Endothelial cell of umbilical vein (primary cell): ENCODE measurements at places on chromosomes 11 and 22. TPM values are rescaled to one million over a fixed set of nuclear protein-coding genes. Genes with fewer than 3 reads are reported as not detected.

DNA sequence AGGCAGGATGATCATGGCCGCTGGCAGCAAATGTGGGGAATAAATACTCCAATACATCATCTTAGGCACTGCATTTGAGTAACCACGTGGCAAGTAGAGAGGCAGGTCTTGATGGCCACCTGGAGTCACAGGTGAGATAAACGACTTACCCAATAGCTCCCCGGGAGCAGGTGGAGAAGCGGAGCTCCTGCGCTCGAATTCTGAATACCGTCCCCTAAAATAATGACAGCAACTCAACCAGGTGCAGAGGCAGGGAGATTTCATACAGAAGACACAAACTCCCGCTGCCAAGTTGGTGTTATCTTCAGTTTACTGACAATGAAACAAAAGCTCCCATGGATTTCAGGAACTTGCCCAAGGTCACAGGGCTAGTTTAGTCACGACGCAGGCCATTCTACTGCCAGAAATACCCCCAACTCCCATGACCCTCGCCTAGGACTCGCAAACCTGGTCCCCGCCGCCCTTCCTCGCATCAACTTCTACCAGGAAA is 437 bp downstream of the SLC43A3 start:
- peak; percentile 31 for DNase-seq

- no peak for DNase-seq
Observed at GRCh38 chr11:131626788-131627187, 256.4 kb downstream of the NTM start.

GRCh38 chr22:26406118-26406517 is 22.9 kb upstream of the ASPHD2 start:
- DNase-seq, result no peak

- no peak for DNase-seq
Observed at GRCh38 chr11:64078284-64078683, 42.6 kb downstream of the FLRT1 start.

DNA sequence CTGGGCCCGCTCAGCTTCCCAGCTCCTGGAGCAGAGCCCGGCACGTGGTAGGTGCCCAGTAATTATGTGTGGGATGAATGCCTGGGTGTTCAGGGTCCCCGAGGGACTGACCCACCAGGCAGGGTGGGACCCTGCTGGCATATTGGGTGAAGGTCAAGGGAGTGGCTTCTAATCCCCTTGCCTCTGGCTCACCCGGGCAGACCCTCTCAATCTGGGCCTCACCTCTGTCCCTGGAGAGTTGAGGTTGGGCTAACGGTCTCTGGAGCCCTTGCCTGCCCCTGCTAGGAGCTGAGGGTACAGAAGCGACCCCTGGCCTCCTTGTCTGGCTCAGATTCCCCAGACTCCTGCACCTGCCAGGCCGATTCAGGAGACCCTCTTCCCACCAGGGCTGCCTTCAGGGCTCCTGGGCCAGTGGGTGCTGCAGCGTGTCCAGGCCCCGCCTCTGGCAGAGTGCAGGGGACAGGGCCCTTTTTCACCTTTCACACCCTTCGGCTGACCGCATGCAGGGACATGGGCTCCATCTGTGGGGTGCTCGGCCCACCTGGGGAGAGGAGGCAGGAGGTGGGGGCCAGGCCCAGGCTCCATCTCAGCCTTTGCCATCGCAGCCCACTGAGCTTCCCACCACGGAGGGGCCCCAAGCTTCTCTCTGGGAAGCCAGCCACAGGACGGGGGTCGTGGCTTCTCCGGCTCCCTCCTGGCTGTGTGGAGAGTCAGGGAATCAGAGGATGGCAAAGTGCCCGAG is 3.8 kb upstream of the CTSD start:
- no peak for DNase-seq

GRCh38 chr11:16114431-16114830 is 241.9 kb downstream of the SOX6 start:
- no peak for DNase-seq

- no peak for DNase-seq
Observed at GRCh38 chr11:18455686-18456372, at the start of gene LDHAL6A. Gene LDHAL6A, plus strand, starts transcription at chr11:18455856. Its CDS starts 825 bp downstream, at chr11:18456681.

- DNase-seq, result no peak
Observed at GRCh38 chr11:115578275-115578674, 74.1 kb upstream of the CADM1 start.

GRCh38 chr22:24989135-24989534 is 36.6 kb downstream of the KIAA1671 start:
- DNase-seq, result no peak

GRCh38 chr11:13595166-13595565 is 73.3 kb upstream of the FAR1 start:
- DNase-seq, result no peak

- DNase-seq, result no peak
Observed at GRCh38 chr11:70454197-70454767, 56.0 kb downstream of the CTTN start.

WBP2NL gene
- total RNA-seq, result 0.27 TPM in 1 of 2 replicates, not detected in the other

DNA sequence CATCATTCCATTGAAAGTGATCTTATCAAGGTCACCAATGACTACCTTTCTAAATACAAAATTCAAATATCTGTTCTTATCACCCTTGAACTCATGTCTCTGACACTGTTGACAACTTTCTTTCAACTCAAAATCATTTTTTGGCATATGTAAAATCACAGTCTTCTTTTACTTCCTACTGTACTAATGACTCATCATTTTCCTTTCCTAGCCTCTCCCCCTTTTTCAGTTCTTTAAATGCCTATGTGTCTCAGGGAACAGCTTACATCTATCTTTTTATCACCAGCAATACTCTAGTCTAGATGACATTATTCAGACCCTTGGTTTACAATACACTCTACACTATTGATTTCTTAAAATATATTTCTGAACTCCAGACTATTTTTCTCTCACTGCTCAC is 2220.7 kb upstream of the RAG2 start:
- no peak for DNase-seq

DNA sequence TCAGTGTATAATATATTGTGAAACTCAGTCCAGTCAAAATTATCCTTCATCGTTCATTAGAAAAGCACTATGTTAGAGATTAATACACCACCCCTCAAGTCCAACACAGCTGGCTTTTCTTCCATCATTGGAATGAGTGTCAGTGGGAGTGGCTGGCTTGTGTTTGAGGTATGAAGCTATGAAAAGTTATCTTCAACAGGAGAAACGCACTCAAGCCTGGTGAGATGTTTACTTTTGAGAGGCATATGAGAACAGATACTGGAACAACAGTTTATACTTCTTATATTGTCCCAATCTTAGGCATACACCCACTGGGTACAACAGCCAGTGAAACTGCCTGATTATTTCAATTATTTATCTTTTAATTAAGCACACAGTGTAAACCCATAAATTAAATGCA is 34.3 kb downstream of the PLEKHB1 start:
- no peak for DNase-seq

ADORA2A gene
- total RNA-seq, result 17.1 and 20.0 TPM in 2 replicates

LIF gene
- 0.27 and 0.35 TPM in 2 replicates for total RNA-seq

- DNase-seq, result no peak
Observed at GRCh38 chr22:36948273-36949225, 35.1 kb downstream of the CSF2RB start.

EXPH5 gene
- 0.09 TPM in 1 of 2 replicates, not detected in the other for total RNA-seq

ROBO4 gene
- 464 and 474 TPM in 2 replicates for total RNA-seq

HTR3A gene
- total RNA-seq, result not detected in 2 replicates

DNA sequence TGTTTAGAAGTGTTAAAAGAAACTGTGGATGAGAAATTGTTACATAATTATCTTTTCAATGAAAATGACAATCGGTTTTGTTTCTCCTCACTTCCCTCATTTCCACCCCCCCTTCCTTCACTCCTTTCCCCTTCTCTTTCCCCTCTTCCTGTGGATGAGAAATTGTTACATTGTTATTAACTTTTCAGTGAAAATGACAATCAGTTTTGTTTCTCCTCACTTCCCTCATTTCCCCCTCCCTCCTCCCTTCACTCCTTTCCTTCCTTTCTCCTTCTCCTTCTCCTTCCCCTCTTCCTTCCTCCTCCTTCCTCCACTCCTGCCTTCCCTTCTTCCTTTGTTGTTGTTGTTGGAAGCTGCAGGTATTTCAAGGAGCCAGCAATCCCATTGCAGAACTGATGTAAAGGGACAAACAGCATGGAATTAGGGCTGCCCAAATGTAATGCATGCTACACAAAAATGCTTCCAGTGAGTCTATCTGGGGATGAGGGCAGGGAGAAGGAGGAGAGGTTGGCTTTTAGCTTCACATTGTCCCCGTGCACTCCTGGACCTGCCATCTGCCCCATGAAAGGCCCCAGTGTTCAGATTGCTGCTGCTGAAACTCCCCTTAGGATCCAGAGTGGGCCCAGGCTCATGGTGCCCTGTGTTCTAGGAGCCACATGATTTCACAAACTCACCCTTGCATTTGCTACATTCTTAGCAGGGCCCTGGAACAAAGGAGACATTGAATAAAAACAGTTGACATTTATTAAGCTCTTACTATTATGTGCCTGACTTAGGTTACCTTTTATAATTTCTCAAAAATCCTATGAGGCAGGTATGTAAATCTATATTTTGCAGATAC is 133.0 kb upstream of the TIMP3 start:
- DNase-seq, result no peak

- no peak for DNase-seq
Observed at GRCh38 chr11:73099512-73100266, 42.4 kb downstream of the FCHSD2 start.

DNA sequence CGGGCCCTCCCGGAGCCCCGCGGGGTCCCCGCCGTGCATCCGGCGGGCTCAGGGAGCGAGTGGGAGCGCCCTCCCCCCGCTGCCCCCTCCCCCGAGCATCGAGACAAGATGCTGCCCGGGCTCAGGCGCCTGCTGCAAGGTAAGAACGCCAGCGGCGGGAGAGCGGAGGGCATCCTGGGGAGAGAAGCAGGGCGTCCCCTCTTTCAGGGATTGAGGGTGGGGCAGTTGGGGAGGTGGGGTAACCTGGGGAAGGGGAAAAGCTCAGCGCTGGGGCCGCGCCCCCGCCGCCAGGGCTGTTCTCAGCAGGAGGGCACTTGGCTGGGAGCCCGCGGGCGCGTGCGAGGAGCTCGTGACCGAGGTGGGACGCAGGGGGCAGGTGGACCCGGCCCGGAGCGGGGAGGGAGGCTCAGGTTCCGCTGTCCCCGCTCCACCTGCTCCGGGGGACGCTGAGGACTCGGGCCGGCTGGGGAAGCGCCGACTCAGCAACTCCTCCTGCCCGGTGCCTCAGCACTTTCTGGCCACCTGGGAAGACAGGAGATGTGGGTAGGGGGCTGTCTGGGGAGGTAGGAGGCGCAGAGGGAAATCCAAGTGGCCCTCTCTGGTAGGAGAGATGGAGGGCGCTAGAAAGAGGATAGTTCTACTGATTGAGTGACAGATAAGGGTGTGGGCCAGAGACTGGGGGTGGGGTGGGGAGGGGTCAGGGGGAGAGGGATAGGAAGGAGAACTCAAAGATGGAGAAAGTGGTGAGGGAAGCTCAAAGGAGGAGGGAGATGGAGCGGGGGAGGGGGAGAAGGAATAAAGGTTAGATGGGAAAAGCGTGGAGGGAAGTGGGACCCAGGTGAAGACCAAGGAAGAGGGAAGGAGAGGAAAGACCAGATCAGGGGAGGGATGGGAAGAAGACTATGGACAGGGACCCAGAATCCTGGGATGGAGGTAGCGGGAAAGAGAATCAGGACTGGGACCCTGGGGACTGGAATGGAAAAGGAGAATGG is 726 bp downstream of the RTN4RL2 start:
- DNase-seq, result no peak
